ENCODE measurements at places on chromosomes 4 and X.

DNA sequence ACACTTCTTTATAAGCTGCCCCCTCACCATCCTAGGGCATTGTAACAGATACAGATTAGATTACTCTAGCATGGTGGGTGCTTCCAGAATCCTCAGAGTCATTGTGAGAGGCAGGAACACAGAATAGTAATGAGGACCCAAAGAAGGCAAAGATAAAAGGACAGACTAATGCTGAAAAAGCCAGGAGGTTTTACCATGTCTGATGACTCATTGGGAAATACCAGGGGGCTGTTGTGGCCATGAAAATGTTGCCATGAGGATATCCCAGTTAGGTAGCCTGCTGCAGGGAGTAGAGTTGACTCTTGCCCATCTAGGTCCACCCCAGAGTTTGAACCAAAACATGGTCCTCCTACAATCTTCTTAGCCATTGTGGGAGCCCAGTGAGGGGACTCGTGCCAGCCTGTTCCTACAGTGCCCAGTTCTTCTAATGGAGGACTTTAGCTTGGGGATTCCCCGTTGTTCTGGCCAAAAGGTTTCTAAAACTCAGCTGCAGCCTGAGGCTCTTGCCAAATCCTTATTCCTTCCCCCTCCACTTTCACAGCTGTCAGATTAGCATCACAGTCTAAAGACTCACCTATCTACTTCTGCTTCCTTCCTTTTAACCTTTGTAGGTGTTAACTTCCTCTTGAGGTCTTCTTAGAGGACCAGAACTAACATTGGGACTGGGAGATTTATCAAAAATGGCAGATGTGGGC is 586.0 kb upstream of the AADAT start:
- no peak for DNase-seq

GRCh38 chr4:102823897-102824296 is 3.5 kb downstream of the UBE2D3 start:
- no peak for DNase-seq

- DNase-seq = no peak
Observed at GRCh38 chrX:40573763-40574162, 7.0 kb upstream of the ATP6AP2 start.

DNA sequence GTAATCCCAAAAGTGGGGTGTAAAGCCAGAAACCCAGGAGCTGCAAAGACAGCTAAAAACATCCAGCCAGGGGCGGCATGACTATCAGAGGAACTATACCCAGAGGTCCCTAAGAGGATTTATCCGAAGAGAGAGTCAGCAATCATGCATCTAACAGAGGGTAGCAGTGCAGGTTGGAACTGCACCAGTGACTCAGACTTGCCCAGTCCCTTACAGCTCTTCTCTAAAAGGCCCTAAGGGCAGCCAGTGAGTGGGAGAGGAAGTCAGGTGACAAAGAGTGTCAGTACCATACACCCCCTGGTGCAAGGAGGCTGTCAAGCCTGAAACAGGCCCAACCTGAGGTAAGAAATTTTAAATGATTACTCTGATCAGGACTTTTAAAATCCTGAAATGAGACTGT is 88.1 kb downstream of the CAMK2D start:
- no peak for DNase-seq

DNA sequence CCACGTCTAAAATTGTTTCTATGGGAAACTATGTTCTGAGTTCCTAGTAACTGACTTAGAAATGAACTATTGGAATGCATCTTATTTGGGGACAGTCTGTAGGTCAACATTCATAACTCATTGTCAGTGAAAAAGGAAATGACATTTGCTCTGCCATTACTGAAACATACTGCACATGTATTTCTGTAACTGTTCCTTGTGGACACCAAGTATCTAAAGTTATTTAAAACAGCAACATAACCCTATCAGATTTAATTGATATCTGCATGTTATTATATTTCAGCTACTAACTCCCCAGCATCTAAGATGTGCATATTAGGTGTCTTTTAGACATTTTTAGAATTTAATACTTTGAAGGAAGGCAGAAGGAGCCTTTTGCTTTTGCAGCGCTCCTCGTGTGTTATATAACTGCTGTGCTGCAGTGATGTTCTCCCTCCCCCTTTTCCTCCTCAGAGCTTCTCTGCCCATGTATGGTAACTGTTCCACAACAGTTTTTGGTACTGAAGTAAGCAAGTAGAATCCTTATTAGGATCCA is 37.2 kb upstream of the TMEM131L start:
- no peak for DNase-seq

DNA sequence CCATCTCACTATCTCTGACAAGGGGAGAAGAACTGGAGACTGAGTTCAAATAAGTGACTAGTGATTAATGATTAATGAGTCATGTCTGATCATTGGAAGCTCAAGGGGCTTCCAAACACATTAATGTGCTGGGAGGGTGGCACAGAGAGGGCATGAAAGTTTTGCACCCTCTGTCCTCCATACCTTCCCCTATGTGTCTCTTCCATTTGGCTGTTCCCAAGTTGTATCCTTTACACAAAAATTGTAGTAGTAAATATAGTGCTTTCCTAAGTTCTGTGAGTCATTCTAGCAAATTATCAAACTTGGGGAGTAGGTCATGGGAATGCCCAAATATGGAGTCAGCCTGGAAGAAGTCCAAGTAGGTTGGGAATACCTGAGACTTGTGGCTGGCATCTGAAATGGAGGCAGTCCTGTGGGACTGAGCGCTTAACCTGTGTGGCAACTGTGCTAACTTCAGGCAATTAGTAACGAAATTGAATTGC is 4.1 kb upstream of the FAM200B start:
- DNase-seq = no peak

GRCh38 chrX:71558920-71559319 is 19.3 kb upstream of the GCNA start:
- DNase-seq = no peak

DNA sequence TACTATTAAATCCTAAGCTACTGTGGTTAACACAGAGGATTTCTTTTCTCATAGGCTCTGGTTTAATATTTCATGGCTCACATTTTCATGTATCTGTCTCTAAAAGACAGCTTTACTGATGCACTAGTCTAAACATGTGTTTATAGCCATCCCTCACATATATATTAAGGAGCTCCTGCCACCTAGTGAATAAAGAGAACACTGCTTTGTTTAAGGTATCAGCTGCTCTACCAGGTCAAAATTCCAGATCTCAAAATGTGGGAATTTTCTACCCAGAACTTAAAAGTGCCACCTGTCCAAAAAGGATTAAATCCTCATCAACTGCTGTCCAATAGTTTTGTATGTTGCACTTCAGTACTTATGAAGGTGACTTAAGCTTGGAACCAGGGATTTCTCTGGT is 188.5 kb upstream of the TEX13C start:
- DNase-seq = no peak

- no peak for DNase-seq
Observed at GRCh38 chr4:143726714-143727113, 26.2 kb upstream of the FREM3 start.

DNA sequence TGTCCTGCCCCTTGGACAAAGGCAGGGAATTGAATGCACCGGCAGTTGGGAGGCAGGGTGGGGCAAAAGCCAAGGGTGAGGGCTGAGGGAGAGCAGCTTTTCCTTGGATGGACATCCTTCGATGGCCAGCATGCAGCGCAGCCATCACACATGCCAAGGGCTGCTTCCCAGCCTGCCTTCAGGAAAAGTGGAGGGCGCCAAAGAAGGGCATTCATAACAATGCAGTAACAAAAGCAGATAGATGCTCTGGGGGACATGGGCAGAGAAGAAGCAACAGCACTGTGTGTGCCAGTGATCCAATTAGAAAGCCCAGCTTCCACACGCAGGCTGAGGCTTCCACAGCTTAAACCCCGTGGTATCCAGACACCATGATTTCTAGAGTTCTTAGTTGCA is 71.5 kb downstream of the TSPAN5 start:
- no peak for DNase-seq

Measured in T1000 (cell line).